ENCODE measurements at places on chromosomes 13 and 19. TPM values are rescaled to one million over a fixed set of nuclear protein-coding genes. Genes with fewer than 3 reads are reported as not detected.

- DNase-seq = peak; percentile 59
Measured at GRCh38 chr13:96020155-96020575, 33.0 kb downstream of the UGGT2 start.

DNA sequence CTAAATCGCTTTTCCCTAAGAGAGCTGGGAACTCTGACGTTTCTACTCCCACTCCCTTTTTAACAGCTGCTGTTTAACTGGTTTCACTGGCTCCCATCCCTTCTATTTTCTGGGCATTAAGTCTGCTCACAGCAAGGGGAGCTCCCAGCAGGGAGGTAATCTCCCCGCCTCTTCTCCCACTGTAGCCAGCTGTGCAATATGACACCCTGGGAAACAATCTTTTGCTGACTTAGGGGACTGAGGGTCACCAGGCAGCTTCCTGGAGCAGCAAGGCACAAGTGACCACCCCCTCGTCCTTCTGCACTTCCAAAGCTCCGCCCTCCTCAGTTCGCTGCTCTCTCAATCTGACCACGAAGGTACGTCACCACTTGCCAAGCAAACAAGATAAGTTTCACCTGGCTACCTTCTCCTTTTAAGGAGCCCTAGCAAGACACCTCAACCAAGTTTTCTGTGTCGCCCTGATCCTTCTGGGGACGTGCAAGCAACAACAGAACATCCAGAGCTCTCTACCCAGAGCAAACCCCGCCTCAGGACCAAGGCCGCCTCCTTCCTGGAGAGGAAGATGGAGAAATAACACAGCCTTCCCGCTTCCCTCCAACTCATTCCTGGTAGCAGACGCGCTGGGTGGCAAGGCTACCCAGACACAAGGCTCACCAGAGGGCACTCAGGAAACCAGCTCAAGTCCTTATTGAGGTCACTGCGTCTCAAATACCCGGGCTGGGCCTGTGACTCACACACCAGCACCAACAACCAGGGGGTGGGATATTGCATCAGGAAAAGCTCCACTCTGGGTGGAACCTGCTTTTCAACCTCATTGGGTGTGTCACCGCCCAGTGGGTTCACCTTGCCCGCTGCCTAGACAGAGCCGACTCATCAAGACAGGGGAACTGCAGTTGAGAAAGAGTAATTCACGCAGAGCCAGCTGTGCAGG is 92.4 kb downstream of the STK24 start:
- DNase-seq = peak; percentile 93

The PSG6 gene
- not detected for total RNA-seq

- DNase-seq = no peak
Measured at GRCh38 chr19:27777726-27778125, 1435.2 kb downstream of the UQCRFS1 start.

GRCh38 chr19:913080-913748 is at the start of gene R3HDM4:
TSS of gene R3HDM4 (minus strand) at chr19:913219. CDS start at chr19:913157, 62 bp downstream.
- DNase-seq = peak; percentile 43

DNA sequence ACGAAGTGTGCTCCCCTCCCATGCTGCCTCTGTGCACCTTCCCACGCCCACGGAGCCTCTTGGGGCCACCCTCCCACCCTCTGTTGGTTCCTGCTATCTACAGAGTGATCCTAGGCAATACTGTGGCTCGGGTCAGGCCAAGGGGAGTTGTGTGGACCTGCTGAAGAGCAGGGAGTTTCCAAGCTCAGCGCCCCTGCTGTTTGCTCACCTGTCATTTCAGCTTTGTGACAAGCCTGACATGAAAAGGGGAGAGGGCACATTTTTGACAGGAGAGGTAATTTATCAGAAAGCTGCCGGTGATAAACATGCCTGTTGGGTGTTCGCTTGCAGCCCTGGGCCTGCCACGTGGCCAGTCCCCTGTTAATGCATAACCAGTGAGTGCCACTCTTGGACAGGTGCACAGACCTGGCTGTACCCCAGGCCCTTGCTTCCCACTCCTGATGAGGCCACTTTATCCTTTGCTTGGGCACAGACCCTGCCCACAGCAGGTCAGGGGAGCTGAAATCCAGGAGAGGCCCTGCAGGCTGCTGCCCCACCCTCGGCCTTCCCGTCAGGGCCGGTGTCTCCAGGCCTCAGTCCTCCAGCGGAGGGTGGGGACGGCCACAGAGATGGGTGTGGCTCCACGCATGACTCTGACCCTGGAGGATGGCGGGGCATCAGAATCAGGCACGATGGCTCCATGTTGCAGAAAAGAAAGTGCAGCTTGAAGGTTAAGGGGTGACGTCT is 201.5 kb upstream of the GPR12 start:
- DNase-seq = no peak
